ENCODE measurements at places on chromosomes 16 and 17.

GRCh38 chr17:6712058-6712853 is 913 bp downstream of the SLC13A5 start:
- no peak for DNase-seq

DNA sequence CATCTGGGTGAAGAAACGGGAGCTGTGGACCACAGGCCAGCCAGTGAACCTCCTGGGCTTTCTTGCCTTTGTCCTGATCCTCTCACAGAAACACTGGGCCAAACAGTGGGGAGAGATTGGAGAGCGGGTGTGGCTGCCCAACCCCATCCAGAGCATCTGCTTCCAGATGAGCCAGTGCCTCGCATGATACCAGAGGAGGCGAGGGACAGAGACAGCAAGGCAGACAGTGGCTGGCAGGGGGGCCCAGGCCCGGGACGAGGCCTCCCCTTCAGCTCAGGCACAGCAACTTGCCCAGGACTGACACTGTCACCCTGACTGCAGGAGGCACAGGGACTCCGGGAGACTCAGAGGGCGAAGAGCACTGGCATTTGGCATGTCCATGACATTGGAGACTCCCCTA is 12.0 kb downstream of the ARHGEF15 start:
- DNase-seq, result no peak

DNA sequence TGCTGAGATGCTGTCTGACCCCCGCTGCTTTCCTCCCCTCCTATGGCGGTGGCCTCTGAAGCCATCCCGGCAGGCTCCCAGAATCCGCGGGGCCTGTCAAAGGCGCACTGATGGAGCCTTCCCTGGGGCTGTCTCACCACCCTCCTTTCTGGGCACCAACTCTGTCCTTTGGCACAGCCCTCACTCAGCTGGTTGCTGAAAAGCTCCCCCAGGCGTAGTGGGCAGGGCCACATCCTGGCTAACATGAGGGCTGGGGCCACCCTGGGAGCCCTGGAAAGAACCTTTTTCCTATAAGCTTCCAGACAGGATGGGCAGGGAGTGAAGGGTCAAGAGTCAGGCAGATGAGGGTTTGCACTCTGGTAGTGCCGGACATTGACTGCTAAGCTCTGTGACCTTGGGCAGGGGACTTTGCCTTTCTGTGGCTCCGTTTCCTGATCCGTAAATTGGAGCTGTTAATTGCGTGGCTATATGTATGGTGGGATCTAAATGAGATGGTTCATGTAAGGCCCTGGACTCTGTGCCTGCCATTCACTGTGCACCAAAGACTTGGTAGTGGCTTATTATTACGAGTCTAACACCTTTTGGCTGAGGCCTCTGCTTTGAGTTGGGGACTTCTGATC is 27.6 kb upstream of the LASP1NB start:
- no peak for DNase-seq

DNA sequence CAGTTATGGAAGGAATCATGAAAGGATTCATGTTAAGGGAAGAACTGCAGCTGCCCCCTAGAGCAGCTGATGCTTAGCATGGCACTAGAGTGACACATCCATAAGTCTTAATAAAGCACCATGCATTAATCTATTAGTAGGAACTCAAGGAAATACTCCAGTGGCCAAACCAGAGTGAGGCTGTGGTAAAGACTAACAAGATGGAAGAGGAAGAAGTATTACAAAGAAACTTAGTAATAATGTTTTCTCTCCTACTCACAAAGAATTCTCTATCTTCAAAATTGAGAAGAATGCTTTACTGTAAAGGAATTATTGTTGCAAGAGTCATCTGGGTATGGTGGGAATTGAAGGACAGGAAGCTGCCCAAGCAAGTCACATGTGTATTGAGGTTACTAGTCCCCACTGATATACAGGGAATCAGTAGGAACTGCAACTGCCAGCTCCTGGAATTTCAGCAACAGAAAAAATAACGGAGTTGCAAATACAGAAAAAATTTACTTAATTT is 29.9 kb upstream of the TOM1L1 start:
- no peak for DNase-seq

DNA sequence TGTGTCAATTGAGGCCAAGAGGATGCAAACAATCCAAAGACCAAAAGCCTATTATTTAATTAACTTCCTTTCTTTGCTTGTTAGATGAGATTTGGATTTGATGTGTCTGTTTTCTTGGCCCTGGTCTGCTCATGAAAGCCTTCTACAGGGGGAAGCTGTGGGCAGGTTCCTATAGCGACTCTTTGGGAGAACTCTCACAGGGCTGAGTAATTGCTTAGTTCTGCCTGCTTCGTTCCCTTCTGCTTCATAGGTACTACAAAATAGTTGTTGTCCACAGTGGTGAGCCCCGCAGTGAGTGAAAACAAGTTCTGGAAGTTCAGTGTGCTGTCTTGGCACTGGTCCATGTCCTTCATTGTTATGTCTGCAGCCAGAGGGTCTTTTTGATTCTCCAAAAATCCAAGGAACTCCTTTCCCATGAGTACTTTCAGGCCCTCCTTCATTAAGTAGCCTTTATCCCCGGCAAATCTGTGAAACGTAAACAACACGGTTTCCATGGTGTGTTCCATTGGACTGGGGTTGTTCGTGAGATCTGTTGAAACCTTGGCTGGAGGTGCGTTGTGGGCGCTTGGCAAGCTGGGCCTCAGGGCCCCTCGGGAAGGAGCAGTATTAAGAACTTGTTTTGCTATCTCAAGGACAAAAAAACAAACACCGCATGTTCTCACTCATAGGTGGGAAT is 30.0 kb upstream of the ANKRD40CL start:
- DNase-seq, result no peak
